ENCODE measurements at places on chromosomes 13 and 19.

DNA sequence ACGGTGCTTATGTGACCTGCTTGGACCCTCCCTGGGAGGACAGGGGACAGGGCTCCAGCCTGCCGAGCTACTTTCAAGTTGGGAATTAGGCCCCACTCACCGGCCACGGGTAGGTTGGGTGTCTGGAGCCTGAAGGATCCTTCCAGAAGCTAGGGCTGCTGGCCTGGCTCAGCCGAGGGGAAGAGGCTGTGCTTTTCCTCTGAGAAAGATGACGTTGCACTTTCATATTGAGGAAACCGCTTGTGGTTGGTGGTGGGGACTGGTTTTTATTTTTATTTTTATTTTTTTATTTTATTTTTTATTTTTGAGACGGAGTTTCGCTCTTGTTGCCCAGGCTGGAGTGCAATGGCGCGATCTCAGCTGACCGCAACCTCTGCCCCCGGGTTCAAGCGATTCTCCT lies at the start of gene TMEM150B:
Gene TMEM150B, minus strand, starts transcription at position 170 of the 400 bp plus-strand sequence. CDS start 4,305 bp downstream, outside the sequence.
- no peak for DNase-seq

DNA sequence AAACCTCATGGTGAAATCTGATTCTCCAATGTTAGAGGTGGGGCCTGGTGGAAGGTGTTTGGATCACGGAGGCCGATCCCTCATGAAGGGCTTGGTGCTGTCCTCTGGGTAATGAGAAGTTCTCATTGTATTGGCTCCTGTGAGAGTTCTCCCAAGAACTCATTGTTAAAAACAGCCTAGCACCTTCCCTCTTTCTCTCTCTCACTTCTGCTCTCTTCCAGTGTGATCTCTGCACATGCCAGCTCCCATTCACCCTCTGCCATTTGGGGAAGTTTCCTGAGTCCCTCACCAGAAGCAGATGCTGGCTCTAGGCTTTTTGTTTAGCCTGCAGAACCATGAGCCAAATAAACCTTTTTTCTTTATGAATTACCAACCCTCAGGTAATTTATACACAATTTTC lies 3.1 kb upstream of the SUCLA2 start:
- DNase-seq, result no peak

- no peak for DNase-seq
Observed at GRCh38 chr13:58955546-58956385, 1208.0 kb downstream of the DIAPH3 start.

- no peak for DNase-seq
Observed at GRCh38 chr13:93549326-93550005, 322.9 kb downstream of the GPC6 start.

- DNase-seq, result no peak
Observed at GRCh38 chr13:19742643-19743042, 40.1 kb downstream of the PSPC1 start.

GRCh38 chr13:97249093-97249795 lies 27.1 kb downstream of the MBNL2 start:
- DNase-seq, result no peak

DNA sequence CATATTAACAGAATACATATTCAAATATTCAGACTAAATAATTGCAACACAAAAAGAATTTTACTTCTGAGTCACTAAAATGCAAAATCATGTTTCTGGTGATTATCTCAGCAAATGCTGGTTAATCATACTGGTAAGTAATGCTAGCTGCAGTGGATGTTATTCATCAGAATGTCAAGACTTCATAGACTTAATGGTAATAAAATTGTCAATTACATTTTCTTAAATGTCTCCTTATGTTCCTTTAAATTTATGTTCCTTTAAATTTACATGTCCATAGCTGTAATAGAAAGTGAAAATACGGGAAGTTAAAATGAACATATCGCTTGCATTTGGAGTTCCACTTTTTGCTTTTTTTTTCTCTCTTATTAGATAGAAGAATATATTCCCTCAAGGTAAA lies 853.0 kb downstream of the SLITRK6 start:
- DNase-seq, result no peak

- DNase-seq, result no peak
Observed at GRCh38 chr13:40818926-40819325, 29.5 kb downstream of the SLC25A15 start.

DNA sequence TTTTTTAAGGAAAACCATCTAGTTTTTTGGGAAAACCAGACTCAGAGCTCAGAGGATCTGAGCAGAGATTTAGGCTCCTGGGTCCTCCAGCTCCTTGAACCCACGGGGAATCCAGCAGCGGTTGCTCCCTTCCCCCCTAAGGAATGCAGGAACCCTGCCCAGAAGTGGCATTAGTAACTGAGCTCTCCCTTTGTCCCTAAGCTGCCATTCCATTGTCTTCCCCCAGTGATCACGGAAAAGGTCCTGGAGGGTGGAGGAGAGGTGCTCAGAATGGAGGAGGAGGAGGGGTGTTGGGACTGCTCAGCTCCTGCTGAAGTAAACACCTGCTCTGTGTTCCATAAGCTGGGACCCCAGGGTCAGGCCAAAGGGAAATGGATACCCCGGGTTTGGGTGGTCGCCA lies 16.8 kb upstream of the OR1M1 start:
- no peak for DNase-seq

DNA sequence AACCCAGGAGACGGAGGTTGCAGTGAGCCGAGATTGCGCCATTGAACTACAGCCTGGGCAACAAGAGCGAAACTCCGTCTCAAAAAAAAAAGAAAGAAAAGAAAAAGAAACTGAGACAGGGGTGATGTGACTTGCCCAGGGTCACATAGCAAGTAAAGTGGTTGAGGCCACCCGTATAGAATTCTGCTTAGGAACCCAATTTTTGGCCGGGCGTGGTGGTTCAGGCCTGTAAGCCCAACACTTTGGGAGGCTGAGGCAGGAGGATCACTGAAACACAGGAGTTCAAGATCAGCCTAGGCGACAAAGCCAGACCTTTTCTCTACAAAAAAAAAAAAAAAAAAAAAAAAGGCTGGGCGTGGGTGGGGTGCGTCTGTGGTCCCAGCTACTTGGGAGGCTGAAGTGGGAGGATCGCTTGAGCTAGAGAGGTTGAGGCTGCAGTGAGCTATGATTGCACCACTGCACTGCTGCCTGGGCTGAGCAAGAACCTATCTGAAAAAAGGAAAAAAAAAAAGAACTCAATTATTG lies 1.3 kb downstream of the SNRPA start:
- DNase-seq, result no peak

DNA sequence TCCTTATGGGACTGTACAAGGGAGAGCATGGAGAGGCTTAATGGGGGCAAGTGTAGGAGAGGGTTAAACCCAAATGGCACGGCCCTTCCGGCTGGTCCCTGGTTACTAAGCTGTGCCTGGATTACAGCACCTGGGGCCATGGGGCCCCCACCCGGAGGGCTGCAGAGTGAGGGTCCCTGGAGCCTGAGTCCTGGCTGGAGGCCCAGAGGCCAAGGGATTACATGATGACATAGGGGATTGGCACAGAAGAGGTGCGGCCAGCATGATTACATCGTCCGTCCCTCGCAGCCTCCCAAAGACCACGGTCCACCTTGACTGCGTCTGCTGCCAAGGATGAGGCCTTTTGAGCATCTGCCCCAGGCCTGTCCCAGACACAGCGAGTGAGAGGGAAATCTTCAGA lies 149.4 kb downstream of the URI1 start:
- no peak for DNase-seq

DNA sequence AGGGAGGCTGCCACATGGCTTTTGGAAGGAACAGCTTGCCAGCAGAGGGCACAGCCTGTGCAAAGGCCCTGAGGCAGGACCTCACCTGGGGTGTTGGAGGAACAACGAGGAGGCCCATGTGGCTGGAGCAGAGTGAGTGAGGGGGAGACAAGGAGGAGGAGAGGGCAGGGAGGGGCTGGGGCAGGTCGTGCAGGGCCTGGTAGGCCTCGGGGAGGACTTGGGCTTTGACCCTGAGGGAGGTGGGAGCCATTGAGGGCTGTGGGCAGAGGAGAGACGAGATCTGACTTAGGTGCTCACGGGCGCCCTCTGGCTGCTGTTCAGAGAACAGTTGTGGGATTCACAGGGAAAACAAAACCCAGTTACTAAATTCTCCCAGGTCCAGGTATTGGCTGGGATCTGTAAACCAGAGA lies 25.2 kb downstream of the ZNRF4 start:
- DNase-seq, result peak; percentile 28

GRCh38 chr13:65330691-65331090 lies 1899.4 kb downstream of the PCDH9 start:
- no peak for DNase-seq

GRCh38 chr13:25874907-25875306 lies 176.9 kb downstream of the SHISA2 start:
- peak; percentile 38 for DNase-seq

GRCh38 chr19:47445937-47446402 lies 25.7 kb downstream of the SLC8A2 start:
- DNase-seq, result peak; percentile 29

DNA sequence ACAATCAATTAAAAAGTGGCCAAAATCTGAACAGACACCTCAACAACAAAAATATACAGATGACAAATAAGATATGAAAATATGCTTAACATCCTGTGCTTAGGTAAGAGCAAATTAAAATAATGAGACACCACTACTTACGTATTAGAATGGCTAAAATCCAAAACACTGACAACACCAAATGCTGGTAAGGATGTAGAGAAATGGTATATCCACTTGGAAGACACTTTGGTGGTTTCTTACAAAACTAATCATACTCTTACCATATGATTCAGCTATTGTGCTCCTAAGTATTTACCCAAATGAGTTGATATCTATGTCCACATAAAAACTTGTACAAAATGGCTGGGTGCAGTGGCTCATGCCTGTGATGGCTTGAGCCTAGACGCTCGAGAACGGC lies 51.7 kb upstream of the ZNF599 start:
- no peak for DNase-seq

DNA sequence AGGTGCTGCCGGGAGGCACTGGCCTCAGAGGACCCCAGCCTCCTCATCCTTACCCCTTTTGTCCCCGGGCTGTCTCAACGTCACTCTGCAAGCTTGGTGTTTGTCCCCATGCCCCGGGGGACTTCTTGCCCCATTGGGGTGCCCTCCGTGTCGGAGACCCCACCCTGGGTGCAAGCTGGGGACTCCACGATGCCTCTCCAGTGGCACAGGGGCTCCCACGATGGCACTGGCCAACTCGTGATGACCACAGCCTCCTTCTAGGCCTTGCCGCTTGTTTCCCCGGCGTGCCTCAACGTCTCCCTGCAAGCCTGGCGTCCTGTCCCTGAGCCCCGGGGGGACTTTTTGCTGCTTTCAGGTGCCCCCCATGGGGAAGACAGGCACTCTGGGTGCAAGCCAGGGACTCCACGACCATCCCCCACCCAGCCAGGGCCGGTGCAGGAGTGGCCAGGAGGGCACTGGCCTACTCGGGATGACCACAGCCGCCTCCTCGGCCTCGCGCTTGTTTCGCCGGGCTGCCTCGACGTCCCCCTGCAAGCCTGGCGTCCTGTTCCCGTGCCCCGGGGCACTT lies 237.0 kb downstream of the TUBA3C start:
- no peak for DNase-seq

DNA sequence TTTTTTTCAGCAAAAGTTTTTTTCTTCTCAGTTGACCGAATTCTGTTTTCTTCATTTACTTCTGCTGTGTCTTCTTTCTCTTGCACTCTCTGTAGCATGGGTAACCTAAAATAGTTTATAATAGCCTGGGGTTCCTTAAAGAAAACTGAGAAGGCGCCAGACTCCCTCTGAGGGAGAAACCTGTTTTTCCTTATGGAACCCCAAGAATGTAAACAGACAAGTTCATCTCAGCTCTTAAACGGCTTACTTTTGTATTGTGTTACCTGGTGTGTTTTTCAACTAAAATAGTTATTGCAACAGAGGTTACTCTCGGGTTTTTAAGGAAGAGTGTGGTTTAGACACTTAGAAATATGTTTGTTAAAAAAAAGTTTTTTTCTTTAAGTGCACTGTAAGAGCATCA lies 23.8 kb upstream of the TM9SF2 start:
- DNase-seq, result no peak

- no peak for DNase-seq
Observed at GRCh38 chr13:96089749-96090239, at the start of gene HS6ST3. HS6ST3 (plus strand) TSS chr13:96090107.

- DNase-seq, result no peak
Observed at GRCh38 chr19:2678044-2678671, 24.3 kb downstream of the GNG7 start.

- DNase-seq, result no peak
Observed at GRCh38 chr13:74210693-74211393, 76.6 kb upstream of the KLF12 start.

DNA sequence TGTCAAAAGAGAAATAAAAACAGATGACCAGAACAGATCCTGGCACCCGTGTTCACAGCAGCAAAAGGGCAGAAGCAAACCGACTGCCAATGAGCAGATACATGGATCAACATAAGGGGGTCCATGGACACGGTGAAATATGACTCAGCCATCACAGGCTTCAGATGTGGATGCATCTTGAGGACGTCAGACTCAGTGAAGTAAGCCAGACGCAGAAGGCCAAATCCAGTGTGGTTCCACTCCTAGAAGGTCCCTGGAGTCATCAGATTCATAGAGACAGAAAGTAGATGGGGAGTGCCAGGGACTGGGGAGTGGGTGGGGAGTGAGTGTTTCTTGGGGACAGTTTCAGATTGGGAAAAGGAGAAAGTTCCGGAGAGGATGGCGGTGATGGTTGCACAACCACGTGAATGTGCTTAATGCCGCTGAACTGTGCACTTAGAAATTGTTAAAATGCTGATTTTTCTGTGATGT lies 28.8 kb upstream of the SEMA6B start:
- DNase-seq, result no peak

DNA sequence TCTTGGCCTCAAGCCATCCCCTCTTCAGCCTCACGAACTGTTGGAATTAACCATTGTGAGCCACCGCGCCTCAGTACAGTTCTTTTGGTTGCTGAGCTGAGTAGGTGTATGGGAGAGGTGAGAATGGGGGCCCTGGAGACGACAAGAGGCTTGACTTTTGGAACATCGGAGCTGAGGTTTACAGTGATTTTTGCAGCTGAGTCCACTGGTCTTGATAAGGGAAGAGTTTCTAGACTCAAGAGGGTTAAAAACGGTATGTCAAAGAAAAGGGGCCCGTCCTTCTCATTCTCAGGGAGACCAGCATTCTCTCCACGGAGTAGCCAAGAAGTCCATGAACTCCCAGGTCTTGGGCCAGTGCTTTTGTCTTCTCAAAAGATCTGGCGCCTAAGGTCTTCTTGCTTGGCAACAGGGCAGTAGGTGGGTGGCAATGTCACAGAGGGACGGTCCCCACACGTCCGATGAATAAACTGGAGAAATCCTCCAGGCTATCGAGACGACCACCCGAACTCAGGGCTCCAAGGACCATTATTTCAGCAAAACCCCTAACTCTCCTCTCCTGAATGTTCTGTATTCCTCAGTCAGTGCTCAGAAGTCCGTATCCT lies 6.4 kb upstream of the QTRT1 start:
- no peak for DNase-seq

GRCh38 chr13:91546900-91547299 lies 148.5 kb downstream of the GPC5 start:
- DNase-seq, result no peak

DNA sequence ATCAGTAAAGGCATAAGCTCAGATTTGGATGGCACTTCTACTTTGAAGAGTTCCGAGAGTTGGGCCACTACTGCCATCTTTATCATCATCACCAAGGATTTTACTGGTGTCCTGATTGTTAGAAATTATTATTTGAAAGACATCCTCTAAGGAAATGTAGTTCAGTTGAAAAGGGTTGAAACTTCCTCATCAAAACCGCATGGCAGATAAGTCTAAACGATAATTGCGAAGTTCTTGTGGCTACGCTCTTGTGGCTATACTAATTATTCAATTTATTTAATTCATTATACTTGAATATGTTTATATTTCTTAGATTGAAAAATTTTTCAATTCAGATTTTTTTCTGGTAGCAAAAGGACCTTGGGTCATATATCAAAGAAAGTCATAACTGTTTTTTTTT lies 22.4 kb downstream of the TNFRSF19 start:
- DNase-seq, result no peak
